ENCODE measurements at places on chromosomes 6 and 20.

DNA sequence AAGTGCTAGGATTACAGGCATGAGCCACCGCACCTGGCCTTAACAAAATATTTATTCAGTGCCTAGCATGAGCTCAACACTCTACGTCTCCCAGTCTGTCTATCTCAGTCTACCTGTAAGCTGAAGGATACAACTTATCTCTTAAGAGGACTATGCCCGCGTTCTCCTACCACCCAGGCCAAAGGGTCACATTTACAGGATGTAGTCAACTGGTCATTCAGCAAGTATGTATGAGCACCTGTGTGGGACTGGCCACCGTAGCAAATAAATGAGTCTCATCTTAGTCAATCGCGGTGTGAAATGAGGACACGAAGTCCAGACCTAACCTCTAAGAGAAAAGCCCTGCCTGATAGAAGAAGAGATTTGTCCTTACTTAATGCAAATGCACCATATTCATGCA lies 49.9 kb downstream of the MUC22 start:
- DNase-seq, result no peak

- no peak for DNase-seq
Observed at GRCh38 chr6:113340371-113340770, 516.8 kb upstream of the MARCKS start.

GRCh38 chr6:164108869-164109769 lies 694.6 kb downstream of the QKI start:
- no peak for DNase-seq

GRCh38 chr6:49082611-49083010 lies 380.4 kb downstream of the MMUT start:
- DNase-seq, result no peak

DNA sequence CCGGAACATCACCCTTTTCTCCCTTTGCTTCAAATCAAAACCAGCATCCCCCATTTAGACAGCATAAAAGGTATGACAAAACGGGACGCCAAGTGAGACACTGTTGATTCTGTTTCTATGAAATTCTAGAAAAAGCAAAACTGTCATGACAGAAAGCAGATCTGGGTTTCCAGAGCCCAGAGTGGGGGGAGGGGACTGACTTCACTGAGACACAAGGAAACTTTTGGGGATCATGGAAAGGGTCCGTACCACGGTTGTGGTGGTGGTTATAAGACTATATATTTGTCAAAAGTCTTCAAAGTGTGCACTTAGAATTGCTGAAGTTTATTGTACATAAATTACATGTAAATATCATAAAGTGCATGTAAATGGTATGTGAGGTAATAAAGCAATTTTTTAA lies 82.6 kb downstream of the SLC22A3 start:
- DNase-seq, result no peak

GRCh38 chr6:36104836-36105235 lies 25.5 kb upstream of the MAPK13 start:
- no peak for DNase-seq

All from stimulated activated CD8-positive, alpha-beta memory T cell treated with anti-CD3 and anti-CD28 coated beads, Interleukin-2, amount 100 ng/mL, for 1 hour (primary cell).